ENCODE measurements at places on chromosomes 5 and 9. TPM values are rescaled to one million over a fixed set of nuclear protein-coding genes. Genes with fewer than 3 reads are reported as not detected.
A peak's percentile ranks its signal among the peaks of the same experiment; 100 is the strongest.

DNA sequence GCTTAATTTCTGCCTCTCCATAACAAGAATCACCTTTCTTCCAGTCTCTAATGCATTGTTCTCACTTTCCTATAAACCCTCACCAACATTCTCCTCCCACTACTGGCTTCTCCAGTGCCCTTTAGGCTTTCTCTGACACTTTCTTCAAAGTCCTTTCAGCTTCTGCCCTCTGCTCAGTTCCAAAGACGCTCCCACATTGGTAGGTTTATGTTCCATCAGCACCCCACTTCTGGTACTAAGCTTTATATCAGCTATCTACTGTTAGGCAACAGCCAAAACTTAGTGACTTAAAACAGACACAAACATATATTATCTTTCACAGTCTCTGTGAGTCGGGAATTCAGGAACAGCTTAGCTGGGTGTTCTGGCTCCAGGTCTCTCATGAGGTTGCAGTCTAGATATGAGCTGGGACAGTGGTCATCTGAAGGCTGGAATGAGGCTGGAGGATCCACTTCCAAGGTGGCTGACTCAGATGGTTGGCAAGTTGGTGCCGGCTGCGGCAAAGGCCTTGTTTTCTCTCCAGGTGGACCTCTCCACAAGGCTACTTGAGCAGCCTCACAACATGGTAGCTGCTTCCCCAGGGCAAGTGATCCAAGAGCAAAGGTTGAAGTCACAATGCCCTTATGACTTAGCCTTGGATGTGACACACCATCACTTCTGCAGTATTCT, 37.4 kb downstream of the BOD1 start:
- H3K27ac ChIP-seq, result no peak overlapping the region
- no peaks in the 10 kb centered on the region for H3K4me1 ChIP-seq
- no peaks in the 10 kb centered on the region for H3K36me3 ChIP-seq
- no peak for DNase-seq
- no peaks in the 10 kb centered on the region for H3K27me3 ChIP-seq

GRCh38 chr5:19904766-19905165, 83.2 kb downstream of the CDH18 start:
- H3K4me3 ChIP-seq, result no peak overlapping the region
- no peak for DNase-seq
- H3K27ac ChIP-seq, result no peak overlapping the region
- H3K4me1 ChIP-seq, result no peaks in the 10 kb centered on the region
- no peaks in the 10 kb centered on the region for H3K36me3 ChIP-seq
- H3K27me3 ChIP-seq, result no peaks in the 10 kb centered on the region

- peak within 1 kb of the TSS; percentile 73 for H3K4me3 ChIP-seq
- H3K36me3 ChIP-seq, result no peaks in the 10 kb centered on the region
- no peak within 1 kb of the TSS for H3K27ac ChIP-seq
- H3K4me1 ChIP-seq, result no peaks in the 10 kb centered on the region
- DNase-seq, result peak; percentile 76
- H3K27me3 ChIP-seq, result no peaks in the 10 kb centered on the region
Observed at GRCh38 chr9:15422372-15423230, at the start of gene SNAPC3. Gene SNAPC3 (plus strand): TSS chr9:15422876. CDS start chr9:15422880, 4 bp downstream.

- H3K36me3 ChIP-seq, result no peaks in the 10 kb centered on the region
- H3K4me3 ChIP-seq, result no peak overlapping the region
- H3K27me3 ChIP-seq, result no peaks in the 10 kb centered on the region
- no peak overlapping the region for H3K27ac ChIP-seq
- H3K4me1 ChIP-seq, result no peaks in the 10 kb centered on the region
- no peak for DNase-seq
Observed at GRCh38 chr5:122173474-122174415, 44.4 kb downstream of the ZNF474 start.

GRCh38 chr5:78328585-78329173, 31.7 kb upstream of the SCAMP1 start:
- no peaks in the 10 kb centered on the region for H3K36me3 ChIP-seq
- H3K4me3 ChIP-seq, result no peak overlapping the region
- H3K27ac ChIP-seq, result peak overlapping the region; percentile 45
- H3K4me1 ChIP-seq, result peaks cover 22% of the 10 kb centered on the region

DNA sequence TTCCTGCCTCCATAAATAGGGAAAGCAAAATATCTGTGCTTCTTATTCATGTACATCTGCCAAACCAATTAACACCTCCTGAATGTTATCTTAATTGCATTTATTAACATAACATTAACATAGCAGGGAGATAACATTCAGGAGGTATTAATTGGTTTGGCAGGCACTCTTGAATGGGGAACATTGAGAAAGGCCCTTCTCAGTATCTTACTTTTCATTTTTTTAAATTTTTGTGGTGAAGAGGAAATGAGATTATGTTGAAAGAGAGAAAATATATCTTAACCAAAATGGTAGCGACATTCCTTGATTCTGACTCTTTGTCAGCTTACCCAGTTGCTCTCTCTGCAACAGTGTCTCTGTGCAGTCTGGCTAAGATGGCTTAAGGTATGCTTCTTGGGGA, 100.4 kb upstream of the TLE1 start:
- H3K4me1 ChIP-seq, result peaks cover 18% of the 10 kb centered on the region
- H3K27ac ChIP-seq, result no peak overlapping the region
- no peaks in the 10 kb centered on the region for H3K36me3 ChIP-seq
- no peaks in the 10 kb centered on the region for H3K27me3 ChIP-seq
- no peak for DNase-seq

DNA sequence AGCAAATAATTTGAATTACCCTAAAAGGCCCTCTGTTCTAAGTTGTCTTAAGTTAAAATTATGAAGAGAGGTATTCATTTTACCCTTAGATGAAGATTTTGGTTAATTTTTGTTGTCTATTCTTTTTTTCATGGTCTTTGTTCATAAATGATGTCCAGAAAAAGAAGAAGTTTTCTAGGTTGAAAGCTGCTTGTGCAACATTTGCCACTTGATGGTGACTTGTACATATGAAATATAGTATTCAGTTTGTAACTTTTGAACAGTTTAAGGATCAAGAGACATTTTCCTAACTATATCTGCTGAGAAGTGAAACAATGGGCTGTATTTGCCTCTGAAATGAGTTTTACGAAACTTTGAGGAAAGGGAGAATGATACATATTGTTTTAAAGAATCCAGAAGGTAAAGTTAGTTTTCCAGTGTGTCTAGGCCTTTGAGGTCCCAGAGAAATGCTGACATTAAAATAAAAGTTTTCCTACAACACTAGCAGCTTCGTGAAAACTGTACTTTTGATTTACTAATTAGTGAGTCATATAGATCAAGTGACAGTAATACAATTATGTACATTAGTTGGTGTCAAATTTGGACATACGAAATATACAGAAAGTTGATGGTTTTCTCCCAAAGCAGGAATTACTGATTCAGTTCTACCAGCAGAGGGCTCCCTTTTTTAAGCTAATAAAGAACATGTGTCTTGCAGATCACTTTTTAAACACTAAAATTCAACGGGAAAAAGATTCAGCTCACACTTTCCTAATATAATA, 70.5 kb downstream of the PIK3R1 start:
- H3K27ac ChIP-seq, result no peak overlapping the region
- DNase-seq, result no peak
- H3K36me3 ChIP-seq, result no peaks in the 10 kb centered on the region
- H3K4me1 ChIP-seq, result peaks cover 4% of the 10 kb centered on the region
- H3K27me3 ChIP-seq, result no peaks in the 10 kb centered on the region

DNA sequence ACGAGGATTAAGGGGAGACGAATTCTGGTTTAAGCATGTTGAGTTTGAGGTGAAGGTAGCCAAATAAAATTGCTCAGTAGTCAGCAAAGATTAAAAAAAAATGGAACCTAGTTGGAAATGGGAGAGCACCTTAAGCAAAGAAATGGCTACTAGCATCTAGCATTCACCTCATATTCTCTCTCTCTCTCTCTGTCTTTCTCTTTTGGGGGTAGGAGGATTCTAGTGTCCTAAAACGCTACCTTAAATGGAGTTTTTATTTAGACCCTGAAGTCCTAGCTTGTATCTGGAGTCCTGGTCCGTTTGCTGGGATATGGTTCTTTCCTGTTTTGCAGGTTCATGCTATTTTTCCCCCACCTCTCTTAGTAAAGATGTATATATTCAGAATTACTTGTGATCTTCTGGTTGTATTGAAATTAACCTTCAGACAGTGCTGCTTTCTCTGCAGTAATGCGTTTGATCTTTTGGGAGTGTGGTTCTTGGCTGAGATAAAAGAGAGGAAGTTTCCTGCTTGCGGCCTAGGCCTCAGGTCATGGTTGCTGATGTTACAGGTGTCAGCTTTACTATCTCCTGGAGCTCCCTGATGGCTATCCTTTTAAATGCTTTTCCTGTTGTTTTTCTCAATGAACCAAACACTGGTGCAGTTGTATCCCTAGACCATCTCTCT, 8.0 kb downstream of the TGFBR1 start:
- H3K4me3 ChIP-seq, result no peak overlapping the region
- no peaks in the 10 kb centered on the region for H3K27me3 ChIP-seq
- H3K36me3 ChIP-seq, result no peaks in the 10 kb centered on the region
- H3K4me1 ChIP-seq, result no peaks in the 10 kb centered on the region
- no peak for DNase-seq

- peaks cover 51% of the 10 kb centered on the region for H3K4me1 ChIP-seq
- no peak overlapping the region for H3K4me3 ChIP-seq
- H3K27me3 ChIP-seq, result no peaks in the 10 kb centered on the region
- no peak for DNase-seq
Observed at GRCh38 chr9:37405764-37406380, 16.6 kb upstream of the GRHPR start.

- H3K36me3 ChIP-seq, result no peaks in the 10 kb centered on the region
- no peak for DNase-seq
- H3K27me3 ChIP-seq, result no peaks in the 10 kb centered on the region
- no peak overlapping the region for H3K4me3 ChIP-seq
Observed at GRCh38 chr9:136204145-136204805, 653 bp downstream of the LHX3 start.

DNA sequence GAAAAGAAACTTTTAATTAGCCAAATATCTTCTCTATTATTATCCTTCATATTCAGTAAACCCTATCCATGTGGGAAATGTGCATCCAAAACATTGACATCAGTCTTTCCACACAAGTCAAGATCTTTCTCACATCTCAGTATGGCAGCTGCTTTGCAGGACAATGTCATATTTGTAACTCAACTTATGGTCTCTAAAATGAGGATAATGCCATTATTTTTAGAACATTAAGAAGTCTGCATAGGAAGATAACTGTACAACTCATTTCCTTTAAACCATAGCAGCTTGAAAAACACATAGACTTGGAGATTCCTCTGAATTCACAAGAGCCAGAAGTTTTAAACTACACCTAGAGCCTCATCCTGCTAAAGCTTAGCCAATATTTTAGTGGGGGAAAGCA, 43.7 kb downstream of the MCTP1 start:
- no peak overlapping the region for H3K27ac ChIP-seq
- no peaks in the 10 kb centered on the region for H3K4me1 ChIP-seq
- no peaks in the 10 kb centered on the region for H3K27me3 ChIP-seq
- DNase-seq, result no peak
- no peaks in the 10 kb centered on the region for H3K36me3 ChIP-seq
- no peak overlapping the region for H3K4me3 ChIP-seq

GRCh38 chr5:133393776-133394476, 218.4 kb downstream of the FSTL4 start:
- H3K27me3 ChIP-seq, result no peaks in the 10 kb centered on the region
- no peak overlapping the region for H3K4me3 ChIP-seq
- no peak overlapping the region for H3K27ac ChIP-seq
- no peaks in the 10 kb centered on the region for H3K36me3 ChIP-seq
- no peaks in the 10 kb centered on the region for H3K4me1 ChIP-seq
- no peak for DNase-seq

GRCh38 chr9:121996783-121997182, 96.3 kb downstream of the TTLL11 start:
- H3K27me3 ChIP-seq, result no peaks in the 10 kb centered on the region
- H3K36me3 ChIP-seq, result no peaks in the 10 kb centered on the region
- H3K27ac ChIP-seq, result no peak overlapping the region
- no peak for DNase-seq
- no peak overlapping the region for H3K4me3 ChIP-seq

- H3K27ac ChIP-seq, result no peak overlapping the region
- H3K36me3 ChIP-seq, result no peaks in the 10 kb centered on the region
- no peak overlapping the region for H3K4me3 ChIP-seq
- H3K27me3 ChIP-seq, result no peaks in the 10 kb centered on the region
- no peak for DNase-seq
Observed at GRCh38 chr5:141845371-141845851, 32.8 kb downstream of the PCDH1 start.

DNA sequence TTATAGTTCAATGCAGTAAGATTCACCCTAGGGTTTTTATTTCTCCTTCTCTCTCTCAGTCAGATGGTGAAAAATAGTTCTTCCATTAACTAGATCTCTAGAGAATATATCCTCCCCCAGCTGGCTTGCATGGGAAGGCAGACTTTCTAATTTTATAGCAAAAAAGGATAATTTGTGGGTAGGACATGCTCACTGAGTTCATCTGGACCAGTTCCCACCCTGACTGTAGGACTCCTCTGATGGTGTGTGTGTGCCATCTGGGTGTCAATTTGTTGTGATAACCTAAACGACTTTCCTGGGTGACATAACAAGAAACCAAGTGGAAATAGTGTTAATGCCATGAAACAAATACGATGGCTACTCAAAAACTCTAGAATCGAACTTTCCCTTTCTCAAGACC, 44.9 kb downstream of the APBA1 start:
- H3K4me3 ChIP-seq, result no peak overlapping the region
- H3K4me1 ChIP-seq, result no peaks in the 10 kb centered on the region
- H3K36me3 ChIP-seq, result no peaks in the 10 kb centered on the region
- no peaks in the 10 kb centered on the region for H3K27me3 ChIP-seq
- DNase-seq, result no peak
- H3K27ac ChIP-seq, result no peak overlapping the region

- no peaks in the 10 kb centered on the region for H3K4me1 ChIP-seq
- no peak for DNase-seq
- peaks cover 32% of the 10 kb centered on the region for H3K36me3 ChIP-seq
- H3K27ac ChIP-seq, result peak overlapping the region; percentile 28
- no peaks in the 10 kb centered on the region for H3K27me3 ChIP-seq
Observed at GRCh38 chr9:112224401-112225289, 49.5 kb upstream of the SUSD1 start.

GRCh38 chr5:54603372-54603771, 85.8 kb downstream of the SNX18 start:
- H3K27me3 ChIP-seq, result no peaks in the 10 kb centered on the region
- no peaks in the 10 kb centered on the region for H3K36me3 ChIP-seq
- H3K4me1 ChIP-seq, result no peaks in the 10 kb centered on the region
- DNase-seq, result no peak

GRCh38 chr5:173320259-173320658, 8.0 kb downstream of the STC2 start:
- H3K4me1 ChIP-seq, result peaks cover 14% of the 10 kb centered on the region
- no peaks in the 10 kb centered on the region for H3K27me3 ChIP-seq
- H3K27ac ChIP-seq, result no peak overlapping the region
- DNase-seq, result no peak
- peaks cover 86% of the 10 kb centered on the region for H3K36me3 ChIP-seq
- H3K4me3 ChIP-seq, result no peak overlapping the region

The ADAMTS19 gene
- not detected for total RNA-seq

The FBXW11 gene
- total RNA-seq, result 58.7 TPM

The TNC gene
- 1.9 TPM for total RNA-seq

The GGTA1 gene
- not detected for total RNA-seq

The TLX3 gene
- total RNA-seq, result not detected

The KCTD16 gene
- total RNA-seq, result 0.33 TPM

The CWC27 gene
- total RNA-seq, result 24.1 TPM

The PCDHGA2 gene
- 0.13 TPM for total RNA-seq

The SV2C gene
- not detected for total RNA-seq

The IL13 gene
- not detected for total RNA-seq
